ENCODE measurements at places on chromosomes 1 and 21. TPM values are rescaled to one million over a fixed set of nuclear protein-coding genes. Genes with fewer than 3 reads are reported as not detected.

DNA sequence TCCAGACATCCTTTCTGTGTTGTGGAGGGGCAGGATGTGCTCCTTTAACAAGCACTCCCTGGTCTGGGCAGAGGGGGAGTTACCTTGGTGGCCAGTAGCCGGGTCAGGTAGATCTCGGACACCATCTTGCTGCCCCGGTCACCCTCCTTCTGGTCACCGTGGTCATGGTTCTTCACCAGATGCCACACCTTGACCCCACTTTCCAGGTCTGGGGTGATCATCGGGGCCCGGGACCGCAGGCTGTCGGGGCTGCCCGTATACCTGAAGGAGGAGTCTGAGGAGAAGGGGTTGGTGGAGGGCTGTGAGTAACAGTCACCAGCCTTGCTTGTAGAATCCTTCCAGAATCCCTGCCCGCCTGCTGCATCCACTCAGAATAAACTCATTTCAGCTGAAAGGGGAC is 122.3 kb upstream of the CD34 start:
- peaks cover 3% of the 10 kb centered on the region for H3K27me3 ChIP-seq
- no peaks in the 10 kb centered on the region for H3K4me1 ChIP-seq
- H3K36me3 ChIP-seq, result no peaks in the 10 kb centered on the region
- no peak overlapping the region for H3K27ac ChIP-seq
- H3K4me3 ChIP-seq, result no peak overlapping the region

- H3K27me3 ChIP-seq, result no peaks in the 10 kb centered on the region
- DNase-seq, result no peak
These were observed 34.7 kb downstream of the CHD5 start for GRCh38 chr1:6145396-6145750.

GRCh38 chr1:177857285-177857684 is 112.6 kb downstream of the SEC16B start:
- DNase-seq, result no peak
- no peak overlapping the region for H3K4me3 ChIP-seq

GRCh38 chr21:45977396-45977795 is 4.2 kb upstream of the COL6A1 start:
- peaks cover 13% of the 10 kb centered on the region for H3K4me1 ChIP-seq
- no peak for DNase-seq
- no peak overlapping the region for H3K4me3 ChIP-seq
- H3K27me3 ChIP-seq, result peaks cover 15% of the 10 kb centered on the region
- no peaks in the 10 kb centered on the region for H3K36me3 ChIP-seq

DNA sequence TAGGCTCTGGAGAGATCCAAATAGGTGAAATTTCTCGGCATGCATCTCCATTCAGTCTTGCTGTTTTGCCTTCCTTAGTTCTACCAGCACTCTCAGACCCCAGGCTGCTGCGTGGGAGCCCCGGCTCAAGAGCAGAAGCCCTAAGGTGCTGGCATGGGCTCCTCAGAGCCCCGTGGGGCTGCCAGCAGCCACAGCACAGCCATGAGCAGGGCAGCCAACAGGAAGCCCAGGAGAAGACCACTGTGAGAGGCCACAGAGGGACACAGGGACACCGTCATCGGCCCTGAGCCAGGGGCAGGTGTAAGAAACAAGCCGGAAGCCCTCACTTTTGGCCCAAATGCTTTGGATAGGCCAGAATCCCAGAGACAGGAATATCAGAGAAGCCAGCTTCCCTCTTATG is 66.6 kb downstream of the HIVEP3 start:
- H3K36me3 ChIP-seq, result peaks cover 15% of the 10 kb centered on the region
- peak; percentile 51 for DNase-seq
- peaks cover 56% of the 10 kb centered on the region for H3K4me1 ChIP-seq

- H3K27me3 ChIP-seq, result no peaks in the 10 kb centered on the region
- no peak for DNase-seq
- H3K27ac ChIP-seq, result no peak overlapping the region
- H3K4me1 ChIP-seq, result peaks cover 3% of the 10 kb centered on the region
- H3K36me3 ChIP-seq, result peaks cover 6% of the 10 kb centered on the region
- H3K4me3 ChIP-seq, result no peak overlapping the region
These were observed 56.1 kb downstream of the NTPCR start for GRCh38 chr1:233006541-233006973.

GRCh38 chr1:16082283-16083038 is 9.0 kb upstream of the FAM131C start:
- peaks cover 5% of the 10 kb centered on the region for H3K4me1 ChIP-seq
- no peak for DNase-seq
- H3K4me3 ChIP-seq, result no peak overlapping the region
- H3K36me3 ChIP-seq, result no peaks in the 10 kb centered on the region
- peaks cover 2% of the 10 kb centered on the region for H3K27me3 ChIP-seq
- H3K27ac ChIP-seq, result no peak overlapping the region

Gene FMO1
- total RNA-seq, result not detected

Gene COL6A1
- not detected for total RNA-seq

Gene MFN2
- 101 TPM for total RNA-seq

DNA sequence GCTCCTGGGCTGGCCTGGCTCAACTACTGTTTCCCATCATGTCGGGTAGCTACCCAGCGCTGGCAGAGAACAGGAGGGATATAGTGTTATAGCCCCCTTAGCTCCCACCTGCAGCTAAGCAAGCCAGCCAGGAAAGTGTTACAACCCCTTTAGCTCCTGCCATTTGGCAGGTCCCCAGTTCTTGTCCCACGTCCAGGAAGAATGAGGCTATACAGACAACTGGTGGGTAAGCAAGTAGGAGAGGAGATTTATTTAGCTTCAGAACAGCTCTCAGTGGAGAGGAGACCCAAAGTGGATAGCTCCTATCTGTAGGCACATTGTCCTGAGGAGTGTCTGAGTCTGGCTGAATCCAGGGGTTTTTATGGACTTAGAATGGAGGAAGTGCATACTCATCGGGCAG is 741.1 kb upstream of the B3GALT2 start:
- no peaks in the 10 kb centered on the region for H3K36me3 ChIP-seq
- no peaks in the 10 kb centered on the region for H3K27me3 ChIP-seq
- H3K27ac ChIP-seq, result no peak overlapping the region
